ENCODE measurements at places on chromosomes 12 and 14.

- no peak for DNase-seq
Observed at GRCh38 chr14:45891417-45892080, 638.5 kb upstream of the MIS18BP1 start.

DNA sequence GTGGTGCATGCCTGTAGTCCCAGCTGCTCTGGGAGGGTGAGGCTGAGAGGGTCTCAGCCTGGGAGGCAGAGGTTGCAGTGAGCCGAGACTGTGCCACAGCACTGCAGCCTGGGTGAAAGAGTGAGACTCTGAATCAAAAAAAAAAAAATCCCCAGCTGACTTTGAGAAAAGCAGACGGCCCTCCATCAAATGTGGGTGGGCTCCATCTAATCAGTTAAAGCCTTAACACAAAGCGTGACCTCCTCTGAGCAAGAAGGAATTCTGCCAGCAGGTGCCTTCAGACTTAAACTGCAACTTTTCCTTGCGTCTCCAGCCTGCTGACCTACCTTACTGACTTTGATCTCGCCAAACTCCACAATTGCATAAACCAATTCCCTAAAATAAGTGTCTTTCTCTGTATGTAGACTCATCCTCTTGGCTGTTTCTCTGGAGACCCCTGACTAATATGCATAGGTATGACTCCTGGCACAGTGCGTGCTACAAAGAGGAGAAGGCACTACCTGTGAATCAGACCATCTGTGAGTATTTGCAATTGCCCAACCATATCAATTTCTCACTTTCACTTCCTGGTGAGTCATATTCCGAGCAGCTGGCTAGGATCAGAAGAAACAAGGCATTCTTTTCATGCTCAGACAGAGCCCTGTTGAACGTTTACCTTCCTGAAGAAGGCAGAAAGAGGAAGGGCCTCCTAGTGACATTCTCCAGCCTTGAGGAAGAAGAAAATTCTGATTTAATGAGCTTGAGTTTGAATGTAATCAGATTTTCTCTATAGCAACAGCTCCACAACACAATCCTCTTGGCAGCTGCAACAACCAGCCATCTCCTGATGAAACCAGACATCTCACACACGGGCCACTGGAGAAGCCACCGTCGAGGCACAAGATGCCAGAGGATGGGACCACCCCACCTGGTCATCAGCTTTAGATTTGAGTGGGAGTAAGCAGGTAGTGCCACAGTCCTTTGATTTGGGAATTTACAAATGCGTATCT, 54.3 kb downstream of the CLMN start:
- DNase-seq: peak; percentile 7

- no peak for DNase-seq
Observed at GRCh38 chr14:52080808-52081755, 12.2 kb upstream of the NID2 start.

- DNase-seq: no peak
Observed at GRCh38 chr12:58291106-58291505, 349.7 kb downstream of the ATP23 start.

DNA sequence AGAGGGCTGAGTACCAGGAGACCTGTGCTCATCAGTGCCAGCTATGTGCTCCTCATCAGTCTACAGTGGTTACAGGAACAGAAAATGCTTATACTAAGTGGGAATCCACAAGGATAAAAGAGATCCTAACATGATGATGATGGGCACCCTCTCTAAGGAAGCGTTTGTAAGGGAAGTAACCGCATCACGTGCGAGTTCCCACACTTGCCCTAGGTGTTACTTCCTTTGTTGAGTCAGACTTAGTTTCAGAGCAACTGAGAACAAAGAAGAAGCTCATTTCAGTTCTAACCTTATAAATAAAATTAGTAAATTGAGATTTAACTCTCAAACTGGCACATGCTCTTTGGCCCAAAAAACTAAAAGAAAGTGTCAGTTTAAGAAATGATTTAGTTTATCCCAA, 956.4 kb upstream of the TMEM132C start:
- DNase-seq: no peak

GRCh38 chr12:21276826-21277225, 57.9 kb downstream of the SLCO1A2 start:
- no peak for DNase-seq
